ENCODE measurements at places on chromosomes 1 and 21.
A peak's percentile ranks its signal among the peaks of the same experiment; 100 is the strongest.

GRCh38 chr21:36788120-36788638 is 89.3 kb downstream of the SIM2 start:
- no peak for DNase-seq

GRCh38 chr1:8354038-8354437 is 36.1 kb downstream of the SLC45A1 start:
- DNase-seq: no peak

GRCh38 chr1:92877792-92878191 is 46.0 kb downstream of the RPL5 start:
- DNase-seq: peak; percentile 50

- DNase-seq: no peak
Observed at GRCh38 chr21:44837537-44837936, 19.7 kb upstream of the SUMO3 start.

- no peak for DNase-seq
Observed at GRCh38 chr21:31201548-31201947, 142.5 kb downstream of the TIAM1 start.

DNA sequence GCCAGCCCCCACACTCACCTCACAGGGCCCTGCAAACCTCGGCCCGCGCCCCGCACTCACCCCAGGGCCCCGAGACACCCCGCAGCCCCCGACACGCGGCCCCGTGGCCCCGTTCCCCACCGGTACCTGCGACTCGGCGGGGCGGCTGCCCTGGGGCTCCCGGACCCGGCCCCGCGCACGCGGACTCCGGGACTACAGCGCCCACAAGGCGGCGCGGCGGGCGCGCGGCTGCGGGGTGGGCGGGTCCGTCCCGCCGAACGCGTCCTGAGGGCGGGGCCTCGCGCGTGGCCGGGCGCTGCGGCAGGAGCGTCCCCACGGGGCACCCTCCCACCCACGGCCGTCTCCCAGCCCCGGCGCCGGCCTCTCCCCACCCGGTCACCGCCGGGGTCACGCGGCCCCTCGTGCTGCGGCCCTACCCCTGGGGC is at the start of gene SLC19A1:
Gene SLC19A1 (minus strand): TSS at position 199 of the 425 bp plus-strand sequence. CDS start 4,481 bp downstream, outside the sequence.
- DNase-seq: peak; percentile 73

- no peak for DNase-seq
Observed at GRCh38 chr1:232766241-232766890, 38.9 kb upstream of the MAP10 start.

DNA sequence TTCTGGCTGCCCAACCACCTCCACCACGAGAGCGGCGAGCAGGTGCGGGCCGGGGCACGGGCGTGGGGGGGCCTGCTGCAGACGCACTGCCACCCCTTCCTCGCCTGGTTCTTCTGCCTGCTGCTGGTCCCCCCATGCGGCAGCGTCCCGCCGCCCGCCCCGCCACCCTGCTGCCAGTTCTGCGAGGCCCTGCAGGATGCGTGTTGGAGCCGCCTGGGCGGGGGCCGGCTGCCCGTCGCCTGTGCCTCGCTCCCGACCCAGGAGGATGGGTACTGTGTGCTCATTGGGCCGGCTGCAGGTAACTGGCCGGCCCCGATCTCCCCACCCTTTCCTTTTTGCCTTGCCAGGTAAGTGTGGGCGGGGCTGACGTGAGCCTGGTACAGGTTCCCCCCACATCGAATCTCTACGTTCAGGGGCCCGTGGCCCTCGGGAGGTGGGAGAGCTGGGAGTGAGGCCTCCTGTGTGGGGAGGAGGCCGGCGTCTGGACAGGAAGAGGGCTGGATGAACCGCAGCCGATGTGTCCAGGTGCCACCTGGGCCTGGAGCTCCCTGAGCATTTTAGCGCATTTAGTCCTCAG is 51.7 kb downstream of the COL18A1 start:
- no peak for DNase-seq

DNA sequence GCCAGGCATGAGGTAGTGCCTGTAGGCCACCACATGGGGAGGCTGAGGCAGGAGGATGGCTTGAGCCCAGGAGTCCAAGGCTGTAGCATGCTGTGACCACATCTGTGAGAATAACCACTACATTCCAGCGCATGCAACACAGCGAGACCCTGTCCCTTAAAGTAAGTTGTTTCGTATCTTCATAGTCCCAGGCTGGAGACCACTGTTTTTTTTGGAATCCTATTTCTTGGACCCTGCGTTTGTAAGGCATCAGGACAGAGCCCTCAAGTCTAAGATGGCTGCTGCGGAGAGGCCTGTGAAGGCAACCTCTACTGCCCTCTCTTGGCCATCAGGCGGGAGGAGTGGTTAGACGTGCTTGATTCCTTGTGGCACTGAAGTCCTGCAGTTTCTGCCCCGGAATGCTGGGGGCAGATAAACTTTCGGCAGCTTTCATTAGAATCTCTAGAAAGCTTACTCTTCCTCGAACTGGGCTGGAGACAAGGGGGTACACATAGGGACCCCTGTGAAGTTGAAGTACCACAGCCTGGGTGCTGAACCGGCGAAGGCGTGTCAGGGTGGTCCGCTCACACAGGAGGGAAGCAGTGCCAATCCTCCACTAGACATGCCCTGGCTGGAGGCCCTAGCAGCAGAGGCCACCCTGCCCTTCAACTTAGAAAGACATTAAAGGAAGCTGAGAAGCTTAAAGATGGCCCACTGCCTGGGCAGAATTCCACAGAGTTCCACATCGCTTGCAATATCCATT is 36.6 kb downstream of the RABIF start:
- peak; percentile 47 for DNase-seq

DNA sequence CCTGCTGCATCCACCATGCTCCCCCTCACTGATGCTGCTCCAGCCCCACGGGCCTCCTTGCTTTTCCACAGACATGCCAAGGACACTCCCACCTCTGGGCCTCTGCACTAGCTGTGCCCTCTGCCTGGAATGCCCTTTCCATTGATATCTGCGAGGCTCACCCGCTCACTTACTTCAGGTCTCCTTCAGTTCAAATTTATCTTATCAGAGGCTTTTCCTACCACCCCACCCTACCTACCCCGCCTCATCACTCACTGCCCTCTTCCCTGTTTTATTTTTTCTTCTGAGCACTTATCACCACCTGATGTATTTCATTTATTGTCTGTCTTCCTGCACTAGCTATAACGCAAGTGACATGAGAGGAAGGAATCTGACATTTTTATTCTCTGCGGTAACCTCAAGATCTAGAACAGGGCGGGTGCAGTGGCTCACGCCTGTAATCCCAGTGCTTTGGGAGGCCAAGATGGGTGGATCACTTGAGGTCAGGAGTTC is 7.0 kb downstream of the HSPG2 start:
- DNase-seq: no peak

DNA sequence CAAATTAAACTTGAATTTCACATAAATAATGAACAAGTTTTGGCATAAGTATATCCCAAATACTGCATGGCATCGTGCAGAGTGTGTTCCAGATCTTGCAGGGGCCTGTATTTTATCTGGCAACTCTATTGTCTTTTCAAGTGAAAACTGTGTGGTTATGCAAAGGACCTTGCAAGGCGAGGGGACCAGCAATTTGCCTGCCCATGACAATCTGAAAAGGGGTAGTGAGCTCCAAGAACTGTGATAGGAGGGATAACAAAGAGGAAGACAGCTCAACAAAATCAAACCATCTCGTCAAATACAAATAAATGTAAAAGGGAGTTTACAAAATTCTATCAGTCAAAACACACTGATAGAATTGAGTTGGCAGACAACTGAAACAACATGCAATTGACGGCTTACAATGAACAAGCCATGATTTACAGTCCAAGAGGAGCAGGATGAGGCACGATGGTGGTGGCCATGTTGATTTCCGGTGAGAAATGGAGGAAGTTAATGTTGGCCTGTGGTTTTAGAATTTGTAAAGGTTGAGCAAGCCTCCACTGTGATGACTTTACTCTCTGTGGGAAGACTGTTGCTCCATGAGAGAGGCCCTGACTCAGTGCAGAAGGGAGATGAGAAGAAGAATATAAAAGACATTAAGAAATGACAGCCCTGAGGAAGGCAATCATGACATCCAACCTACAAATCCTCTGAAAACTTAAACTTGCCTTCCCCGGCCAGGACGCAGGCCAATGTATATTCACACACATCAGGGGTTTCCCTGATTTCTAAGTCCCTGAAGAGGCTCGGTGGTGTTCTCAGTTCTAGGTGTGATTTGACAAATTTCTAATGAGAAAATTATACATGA is 132.2 kb downstream of the ADSS2 start:
- DNase-seq: peak; percentile 7

GRCh38 chr1:107535091-107535490 is 394.3 kb downstream of the NTNG1 start:
- DNase-seq: no peak

DNA sequence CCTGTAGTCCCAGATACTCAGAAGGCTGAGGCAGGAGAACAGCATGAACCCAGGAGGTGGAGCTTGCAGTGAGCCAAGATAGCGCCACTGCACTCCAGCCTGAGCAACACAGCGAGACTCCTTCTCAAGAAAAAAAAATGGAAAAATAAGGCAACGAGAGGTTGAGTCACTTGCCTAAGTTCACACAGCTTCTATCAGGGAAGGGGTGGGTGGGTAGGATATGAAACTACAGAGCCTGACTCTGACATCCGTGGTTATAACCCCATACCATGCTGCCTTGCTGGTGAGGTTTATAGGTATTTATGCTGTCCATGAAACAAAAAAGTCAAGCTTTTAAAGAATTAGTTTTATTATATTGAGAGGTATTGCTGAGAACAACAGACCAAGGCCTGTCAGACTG is 61.5 kb upstream of the RAB4A start:
- DNase-seq: no peak

- DNase-seq: no peak
Observed at GRCh38 chr1:187959062-187959461, 1130.3 kb downstream of the PLA2G4A start.

GRCh38 chr21:31879911-31880310 is 7.1 kb downstream of the HUNK start:
- no peak for DNase-seq

GRCh38 chr1:203677771-203678170 is 51.1 kb downstream of the ATP2B4 start:
- DNase-seq: no peak

GRCh38 chr1:226661965-226662364 is 77.1 kb downstream of the ITPKB start:
- no peak for DNase-seq

DNA sequence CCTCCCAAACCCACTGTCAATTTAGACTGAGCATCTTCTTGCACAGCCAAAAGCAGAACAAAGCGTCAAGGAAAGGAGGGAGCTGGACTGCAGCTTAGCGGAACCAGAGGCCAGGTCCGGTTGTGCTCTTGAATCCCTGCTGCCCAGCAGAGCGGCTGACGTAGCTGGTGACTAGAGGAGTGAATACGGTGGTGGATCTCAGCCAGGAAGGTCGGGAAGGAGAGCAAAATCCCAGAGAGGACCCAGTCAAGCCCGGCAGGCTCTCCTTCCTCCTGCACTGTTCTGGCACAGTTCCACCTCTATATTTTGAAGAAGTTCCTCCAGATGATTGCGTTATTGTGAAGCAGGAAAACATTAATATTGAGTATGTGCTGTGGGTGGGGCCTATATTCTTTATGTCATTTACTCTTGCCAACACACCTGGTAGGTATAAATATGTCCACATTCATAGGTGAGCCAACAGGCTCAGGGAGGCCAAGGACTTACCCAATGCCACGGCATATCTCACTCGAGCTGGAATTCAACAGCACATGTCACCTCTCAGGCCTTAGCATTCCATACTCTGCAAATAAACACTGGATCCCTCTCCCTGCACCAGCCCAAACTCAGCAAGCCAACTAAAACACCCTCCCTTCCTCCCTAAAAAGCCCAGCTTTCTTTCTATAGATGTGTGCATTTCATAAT is 23.6 kb upstream of the ABCB10 start:
- no peak for DNase-seq

- DNase-seq: no peak
Observed at GRCh38 chr1:167440345-167440744, 78.0 kb downstream of the CD247 start.

DNA sequence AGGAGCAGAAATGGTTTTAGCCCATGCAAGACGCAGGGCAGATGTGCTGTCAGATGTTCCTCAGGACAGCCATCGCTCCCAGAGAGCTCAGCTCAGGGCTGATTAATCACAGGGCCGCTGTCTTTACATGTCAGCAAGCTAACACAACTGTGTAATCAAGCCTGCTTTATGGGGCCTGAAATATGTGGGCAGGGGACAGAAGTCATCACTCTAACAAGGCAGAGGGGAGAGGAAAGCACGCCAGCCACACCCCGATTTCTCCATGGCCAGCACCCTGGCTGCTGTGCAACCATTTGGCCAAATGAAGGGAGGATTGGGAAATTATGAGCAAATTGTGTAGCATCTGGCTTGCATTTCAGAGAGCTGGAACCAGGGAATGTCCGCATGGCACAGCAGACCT is 368.8 kb downstream of the NPHP4 start:
- no peak for DNase-seq

- no peak for DNase-seq
Observed at GRCh38 chr1:25522031-25522655, 21.3 kb upstream of the LDLRAP1 start.

DNA sequence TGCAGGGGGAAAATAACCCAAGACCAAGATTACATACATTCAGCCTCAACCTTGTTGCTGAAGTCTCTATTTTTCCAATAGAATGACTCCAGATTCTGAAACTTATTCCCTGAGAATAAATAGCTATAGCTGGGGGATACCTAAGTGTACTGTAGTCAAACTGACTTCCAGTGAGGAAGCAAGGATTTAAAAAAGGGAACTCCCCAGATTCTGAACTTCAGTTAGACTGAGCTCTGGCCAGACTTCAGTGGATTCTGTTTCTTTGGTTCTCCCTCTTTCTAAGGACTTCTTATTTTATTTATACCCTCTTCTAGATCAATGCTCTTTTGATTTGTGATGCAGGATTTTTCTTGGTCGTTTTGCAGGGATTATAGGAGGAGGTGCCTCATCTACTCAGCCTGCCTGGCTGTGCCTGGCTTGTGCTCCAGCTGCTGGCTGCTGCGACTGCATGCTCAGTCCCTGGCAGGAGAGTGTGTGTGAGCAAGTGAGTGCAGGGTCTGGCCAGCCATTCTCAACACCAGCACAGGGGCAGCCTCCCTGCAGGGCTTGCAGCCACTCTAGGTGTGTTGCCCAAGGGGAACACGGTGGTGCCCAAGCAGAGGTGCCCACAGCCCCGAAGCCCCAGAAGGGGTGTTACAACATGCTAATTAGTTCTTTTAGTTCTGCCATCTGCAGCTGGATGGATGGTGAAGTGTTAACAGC is 43.0 kb downstream of the SPATA17 start:
- DNase-seq: no peak

- no peak for DNase-seq
Observed at GRCh38 chr1:180781718-180782117, 131.0 kb upstream of the KIAA1614 start.

All from OCI-LY7 (cell line).